ENCODE measurements at places on chromosomes 13 and 19. TPM values are rescaled to one million over a fixed set of nuclear protein-coding genes. Genes with fewer than 3 reads are reported as not detected.

The DENND1C gene
- 0.81 TPM for total RNA-seq

The ZNF490 gene
- total RNA-seq: 4.2 TPM

The CRX gene
- total RNA-seq: not detected

The CDC42EP5 gene
- total RNA-seq: 11.5 TPM

The CYP4F3 gene
- not detected for total RNA-seq

The TNNI3 gene
- total RNA-seq: not detected

The NLRP11 gene
- not detected for total RNA-seq

The ELSPBP1 gene
- total RNA-seq: not detected

The SWSAP1 gene
- 1.6 TPM for total RNA-seq

The POU2F2 gene
- 0.38 TPM for total RNA-seq

The ZSWIM9 gene
- total RNA-seq: 2.3 TPM

The RNF17 gene
- 0.13 TPM for total RNA-seq

The ZNF665 gene
- 1.8 TPM for total RNA-seq

The LSR gene
- 88.1 TPM for total RNA-seq

All from mesangial cell (primary cell).